B cell (primary cell): ENCODE measurements at places on chromosomes 6 and 20. TPM values are rescaled to one million over a fixed set of nuclear protein-coding genes. Genes with fewer than 3 reads are reported as not detected.

GRCh38 chr6:102885165-102885564 is 1491.7 kb downstream of the GRIK2 start:
- DNase-seq: no peak

DNA sequence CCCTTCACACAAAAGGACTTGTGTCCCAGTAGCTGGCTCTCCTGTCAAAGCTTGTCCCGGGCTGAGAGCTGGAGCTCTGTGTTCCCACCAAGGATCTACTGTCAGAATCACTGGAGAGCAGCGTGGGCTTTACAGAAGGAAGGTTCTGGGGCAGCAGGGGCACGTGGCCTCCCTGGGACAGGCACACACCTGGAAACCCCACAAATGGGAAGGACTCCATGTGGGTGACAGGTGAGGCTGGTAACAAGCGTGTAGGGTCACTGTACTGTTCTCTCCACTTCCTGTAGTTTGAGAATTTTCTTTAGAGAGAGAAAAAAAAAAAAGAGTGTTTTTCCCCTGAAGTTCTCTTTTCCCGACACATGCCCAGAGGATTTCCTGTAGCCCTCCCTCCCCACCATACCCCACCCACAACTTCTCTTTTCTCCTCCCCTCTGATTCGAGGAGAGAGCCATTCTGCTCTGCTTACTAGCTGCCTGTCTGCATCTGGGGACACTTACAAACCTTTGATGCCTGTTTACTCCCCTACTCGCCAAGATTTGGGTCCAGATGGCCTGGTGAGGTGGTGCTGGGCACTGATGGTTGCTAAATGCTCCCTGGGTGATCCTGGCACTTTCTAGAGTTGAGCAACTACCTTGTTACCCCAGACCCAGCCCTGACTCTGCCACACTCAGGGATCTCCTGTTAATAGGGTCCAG is 84.1 kb upstream of the SIRPA start:
- peak; percentile 61 for DNase-seq

GRCh38 chr20:48795732-48796131 is 32.1 kb downstream of the PREX1 start:
- no peak for DNase-seq

- DNase-seq: peak; percentile 62
Observed at GRCh38 chr6:158439255-158439654, 120.6 kb upstream of the TMEM181 start.

DNA sequence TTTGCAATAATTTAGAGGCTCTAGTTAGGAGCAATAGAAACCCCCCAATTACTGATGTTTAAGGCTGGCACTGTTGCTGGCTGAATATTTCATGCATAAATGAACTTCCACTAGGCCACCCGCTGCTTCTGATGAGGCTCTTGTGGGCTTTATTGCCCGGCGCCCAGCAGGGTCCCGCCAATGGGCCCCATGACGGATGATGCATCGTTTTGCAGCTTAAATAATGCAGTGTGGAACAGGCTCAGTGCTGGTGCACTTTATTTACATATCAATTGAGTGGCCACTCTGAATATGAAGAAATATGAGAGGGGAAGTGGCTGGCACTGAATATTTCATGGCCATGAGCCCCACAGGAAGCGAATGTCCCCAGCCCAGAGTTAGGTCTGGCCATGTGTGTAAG is 155.3 kb upstream of the MAFB start:
- DNase-seq: no peak

GRCh38 chr6:34709386-34709785 is 12.8 kb upstream of the ILRUN start:
- no peak for DNase-seq

PHACTR1 gene
- polyA plus RNA-seq: 30.2 and 180 TPM in 2 replicates

CCND3 gene
- 218 and 298 TPM in 2 replicates for polyA plus RNA-seq

DNA sequence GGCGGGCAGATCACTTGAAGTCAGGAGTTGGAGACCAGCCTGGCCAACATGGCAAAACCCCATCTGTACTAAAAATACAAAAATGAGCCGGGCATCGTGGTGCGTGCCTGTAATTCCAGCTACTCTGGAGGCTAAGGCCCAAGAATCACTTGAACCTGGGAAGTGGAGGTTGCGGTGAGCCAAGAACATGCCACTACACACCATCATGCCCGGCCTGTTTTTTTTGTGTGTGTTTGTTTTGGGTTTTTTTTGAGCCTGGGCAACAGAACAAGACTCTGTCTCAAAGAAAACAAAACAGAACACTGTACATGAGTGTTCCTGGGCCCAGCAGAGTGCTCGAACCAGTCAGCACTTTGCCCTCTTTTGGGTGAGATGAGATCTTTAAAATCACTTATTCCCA is 159.1 kb downstream of the MTHFD1L start:
- no peak for DNase-seq

TMEM14A gene
- polyA plus RNA-seq: 5.2 and 7.6 TPM in 2 replicates

- no peak for DNase-seq
Observed at GRCh38 chr20:38454556-38455473, 17.8 kb upstream of the RALGAPB start.

- no peak for DNase-seq
Observed at GRCh38 chr6:105500693-105501092, 97.8 kb upstream of the PREP start.

GRCh38 chr20:41161886-41162285 is 24.5 kb downstream of the PLCG1 start:
- DNase-seq: no peak

CDKN1A gene
- 352 and 542 TPM in 2 replicates for polyA plus RNA-seq

GRCh38 chr20:64039293-64040160 is 3.5 kb downstream of the C20orf204 start:
- no peak for DNase-seq

DNA sequence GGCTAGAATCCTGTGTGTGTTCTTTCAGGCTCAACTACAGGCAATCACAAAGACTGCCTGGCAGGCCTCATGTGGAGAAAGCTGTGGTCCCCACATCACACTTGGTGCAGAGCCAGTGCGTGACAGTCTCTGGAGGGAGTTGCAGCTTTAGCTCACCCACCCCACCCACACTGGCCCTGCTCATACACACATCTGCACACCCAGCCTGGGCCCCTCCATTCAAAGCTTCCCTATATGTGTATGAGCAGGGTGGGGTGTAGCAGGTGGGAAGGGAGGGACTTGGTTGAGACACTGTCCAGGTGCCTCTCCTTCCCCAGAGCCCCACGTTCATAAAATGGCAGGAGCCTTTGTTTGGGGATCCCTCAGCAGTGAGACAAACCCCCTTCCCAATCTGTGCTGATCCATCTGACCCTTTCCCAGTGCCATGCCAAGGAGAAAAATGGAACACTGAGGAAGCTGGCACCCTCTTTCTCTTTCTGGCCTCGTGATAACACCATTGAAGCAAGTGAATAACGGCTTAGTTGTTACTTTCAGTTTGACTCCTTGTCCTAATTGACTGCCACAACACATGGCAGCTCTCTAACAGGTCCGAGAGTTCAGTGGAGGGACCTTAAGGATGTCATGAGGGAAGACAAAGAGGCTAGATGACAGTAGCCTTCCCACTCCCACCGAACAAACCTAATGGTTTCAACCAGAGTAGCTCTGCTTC is 53.8 kb upstream of the NRSN1 start:
- DNase-seq: no peak

DNA sequence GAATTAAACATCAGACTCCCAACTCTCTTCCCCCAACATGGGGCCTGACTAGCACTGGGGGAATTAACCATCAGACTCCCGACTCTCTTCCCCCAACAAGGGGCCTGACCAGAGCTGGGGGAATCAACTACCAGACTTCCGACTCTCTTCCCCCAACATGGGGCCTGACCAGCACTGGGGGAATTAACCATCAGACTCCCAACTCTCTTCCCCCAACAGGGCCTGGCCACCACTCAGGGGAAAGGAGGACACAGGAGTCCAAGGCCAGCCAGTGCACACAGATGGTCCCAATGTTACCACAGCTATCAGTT is 13.1 kb downstream of the CST7 start:
- no peak for DNase-seq

- no peak for DNase-seq
Observed at GRCh38 chr6:33799454-33800113, 4.2 kb downstream of the MLN start.

- no peak for DNase-seq
Observed at GRCh38 chr6:143685653-143686052, 7.9 kb downstream of the PHACTR2 start.

GRCh38 chr20:51560550-51561307 is 18.2 kb upstream of the NFATC2 start:
- no peak for DNase-seq

- no peak for DNase-seq
Observed at GRCh38 chr6:136146130-136146529, 104.0 kb downstream of the MTFR2 start.

KIF13A gene
- polyA plus RNA-seq: 2.1 and 3.1 TPM in 2 replicates

PDE7B gene
- polyA plus RNA-seq: 2.6 TPM in 2 replicates

- no peak for DNase-seq
Observed at GRCh38 chr6:155813548-155813947, 357.9 kb upstream of the NOX3 start.

ADTRP gene
- polyA plus RNA-seq: 0.18 and 0.84 TPM in 2 replicates

PROKR2 gene
- polyA plus RNA-seq: not detected in 2 replicates

PPIL6 gene
- polyA plus RNA-seq: 0.85 and 1.8 TPM in 2 replicates

BNIP5 gene
- polyA plus RNA-seq: 0.06 and 0.09 TPM in 2 replicates

MEA1 gene
- 25.6 and 36.7 TPM in 2 replicates for polyA plus RNA-seq
